ENCODE measurements at places on chromosomes 5 and 9.

- DNase-seq: no peak
Measured at GRCh38 chr9:133103987-133104505, 17.0 kb downstream of the RALGDS start.

GRCh38 chr5:15522187-15522520 lies 22.2 kb downstream of the FBXL7 start:
- DNase-seq: no peak

DNA sequence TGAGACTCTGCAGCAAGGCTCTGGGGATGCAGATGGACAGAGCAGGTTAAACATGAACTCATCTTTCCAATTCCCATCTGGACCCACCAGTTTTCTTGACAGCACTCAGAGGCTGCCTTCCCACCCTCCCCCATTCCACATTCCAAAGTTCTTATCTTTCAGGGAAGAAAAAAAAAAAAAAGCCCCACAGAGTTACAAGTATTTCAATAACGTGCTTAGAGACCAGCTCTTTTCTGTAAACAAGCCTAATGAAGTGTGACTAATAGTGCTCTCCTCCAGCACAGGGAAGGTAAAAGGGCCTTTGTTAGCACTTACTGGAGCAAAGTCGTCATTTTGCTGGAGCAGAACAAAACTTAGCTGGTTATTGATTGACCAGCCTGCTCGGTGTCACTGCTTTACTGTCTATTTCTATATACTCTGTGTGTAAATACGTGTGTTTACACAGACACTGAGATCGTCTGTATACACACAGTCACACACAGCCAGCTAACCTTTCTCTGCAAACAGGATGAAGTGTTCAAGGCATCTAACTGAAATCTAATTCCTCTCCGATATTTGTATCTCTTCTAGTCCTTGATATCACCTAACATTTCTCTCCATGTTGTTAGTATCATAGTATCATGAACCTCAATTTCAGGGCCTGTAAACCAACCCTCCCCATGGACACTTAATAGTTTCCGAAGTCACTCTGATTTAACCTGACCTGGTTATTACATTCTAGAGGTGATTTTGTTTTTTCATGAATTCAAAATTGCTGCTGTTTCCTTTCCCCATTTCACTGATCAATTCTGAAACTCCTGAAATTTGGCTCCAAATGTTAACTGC lies 84.9 kb downstream of the ZNF608 start:
- DNase-seq: no peak

- no peak for DNase-seq
Measured at GRCh38 chr5:147956064-147956841, 49.9 kb upstream of the C5orf46 start.

GRCh38 chr5:124021776-124022175 lies 509.8 kb downstream of the CSNK1G3 start:
- DNase-seq: no peak

DNA sequence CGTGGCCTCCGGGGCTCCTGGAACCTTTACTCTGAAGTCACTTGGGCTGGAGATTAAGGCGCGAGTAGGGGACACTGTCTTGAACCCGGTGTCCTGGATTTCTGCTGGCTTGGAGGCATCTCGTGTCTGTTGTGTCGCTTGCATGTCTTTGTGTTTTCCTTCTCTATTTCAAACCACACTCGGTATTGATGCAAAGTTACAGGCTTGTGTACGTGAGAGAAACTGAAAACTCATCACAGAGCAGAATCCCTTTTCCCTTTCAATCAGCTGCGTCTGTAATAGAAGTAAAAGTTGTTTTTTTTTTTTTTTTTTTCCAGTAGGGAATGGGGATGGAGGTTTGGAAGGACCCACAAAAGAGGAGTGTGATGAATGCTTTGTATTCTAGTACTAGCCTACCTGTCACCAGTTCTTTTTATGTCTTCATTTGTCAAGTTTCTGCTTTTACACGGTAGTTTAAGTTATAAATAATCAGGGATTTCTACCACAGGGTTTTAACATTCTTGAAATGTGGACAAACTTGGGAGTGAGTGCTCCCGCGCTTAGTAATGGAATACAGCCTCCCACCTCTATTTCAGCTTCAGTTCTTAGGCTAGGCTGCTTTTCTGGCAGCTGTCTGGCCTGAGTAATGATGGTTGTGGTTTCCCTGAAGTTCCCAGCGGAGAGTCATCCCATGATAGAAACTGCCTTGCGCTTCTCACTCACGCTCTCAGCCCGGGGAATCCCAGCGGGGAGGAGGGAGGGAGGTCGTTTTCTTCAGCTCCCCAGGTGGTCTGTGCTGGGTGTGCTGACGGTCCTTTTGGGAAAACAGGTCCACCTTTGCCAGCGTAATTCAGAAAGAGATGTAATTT lies 763 bp downstream of the TJP2 start:
- DNase-seq: peak; percentile 67

- DNase-seq: no peak
Measured at GRCh38 chr9:24502206-24502937, 43.3 kb downstream of the IZUMO3 start.

- no peak for DNase-seq
Measured at GRCh38 chr9:113803811-113804589, 72.1 kb upstream of the ZNF618 start.

- DNase-seq: no peak
Measured at GRCh38 chr9:82989929-82990328, 73.0 kb downstream of the RASEF start.

DNA sequence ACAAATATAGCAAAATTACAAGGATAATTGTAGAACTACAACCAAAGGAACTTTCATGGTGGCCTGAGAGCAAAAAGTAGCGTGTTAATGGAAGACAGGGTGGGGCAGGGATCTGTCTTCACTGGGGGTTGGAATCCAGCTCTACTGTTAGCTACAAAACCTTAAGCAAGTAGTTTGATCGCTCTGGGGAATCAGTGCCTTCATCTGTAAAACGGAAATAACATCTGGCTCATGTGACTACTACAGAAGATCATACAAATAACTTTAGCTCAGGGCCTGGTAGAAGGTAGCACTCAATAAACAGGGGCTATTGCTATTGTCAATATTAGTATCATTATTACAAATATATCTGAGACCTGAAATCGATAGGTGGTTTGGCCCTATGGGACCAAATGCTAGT lies 40.4 kb downstream of the ZNF608 start:
- no peak for DNase-seq

DNA sequence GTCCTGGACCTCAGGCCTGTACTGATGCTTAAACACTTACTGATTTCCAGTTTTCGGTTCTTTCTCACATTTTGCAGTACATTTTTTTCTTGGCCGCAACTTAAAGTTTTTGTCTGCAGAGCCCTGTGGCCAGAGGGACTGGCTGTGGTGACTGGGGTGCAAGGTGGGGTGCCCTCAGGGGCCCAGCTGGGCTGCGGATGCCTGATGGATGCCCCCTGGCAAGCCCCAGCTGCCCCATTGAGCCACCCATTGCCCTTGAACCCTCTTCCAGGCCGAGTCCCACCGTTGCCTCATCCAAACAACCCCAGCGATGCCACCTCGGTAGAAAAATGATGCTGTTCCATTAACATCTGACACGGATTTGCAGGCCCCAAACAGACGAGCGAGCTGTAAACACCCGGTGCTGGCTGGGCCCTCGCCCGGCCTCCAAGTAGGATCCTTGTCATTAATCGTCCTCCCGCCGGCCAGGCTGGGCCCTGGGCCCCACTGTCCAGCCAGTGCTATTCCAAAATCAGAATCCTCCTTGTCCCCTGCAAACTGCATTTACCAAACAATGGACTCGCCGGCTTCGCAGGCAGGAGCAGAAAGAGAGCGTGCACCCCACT lies 107.9 kb downstream of the PHF2 start:
- no peak for DNase-seq

DNA sequence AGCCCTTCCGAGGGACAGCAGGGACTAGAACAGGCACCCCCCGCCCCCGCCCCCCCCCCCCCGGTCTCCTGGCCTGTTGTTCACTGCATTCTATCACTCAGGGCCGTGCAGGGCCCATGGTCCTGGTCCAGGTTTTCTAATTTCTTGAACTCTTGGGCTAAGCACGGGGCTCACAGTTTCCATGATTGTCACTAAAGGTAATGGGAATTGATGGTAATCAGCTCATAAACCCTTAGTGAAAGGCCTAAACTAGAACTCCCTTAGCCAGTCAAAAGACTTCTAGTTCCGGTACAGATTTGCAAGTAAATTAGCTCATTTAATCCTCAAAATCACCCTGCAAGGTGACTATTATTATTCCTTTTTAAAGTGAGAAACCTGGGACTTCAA lies 14.7 kb upstream of the PWWP2A start:
- no peak for DNase-seq

- no peak for DNase-seq
Measured at GRCh38 chr9:70013598-70014196, 30.0 kb upstream of the MAMDC2 start.

DNA sequence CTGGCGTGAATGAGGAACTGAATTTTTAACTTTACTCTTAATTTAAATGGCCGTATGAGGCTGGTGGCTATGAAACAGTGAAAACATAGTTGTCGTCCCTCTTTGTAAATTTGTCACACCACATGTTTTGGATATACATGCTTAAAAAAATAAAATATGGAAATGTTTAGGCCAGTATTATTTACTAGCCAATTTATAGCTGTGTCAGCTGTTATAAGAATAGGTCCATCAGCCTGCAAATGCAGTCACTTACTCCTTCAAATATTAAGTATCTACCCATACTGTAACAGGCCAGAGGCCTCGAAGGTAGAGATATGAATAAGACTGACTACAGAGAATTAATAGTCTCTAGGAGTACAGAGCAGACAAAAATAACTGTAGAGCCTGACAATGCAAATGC lies 30.0 kb downstream of the NR6A1 start:
- no peak for DNase-seq

GRCh38 chr9:131719262-131719908 lies 20.5 kb downstream of the RAPGEF1 start:
- DNase-seq: no peak

GRCh38 chr5:30387974-30388632 lies 805.4 kb upstream of the CDH6 start:
- DNase-seq: no peak

GRCh38 chr5:18114151-18114757 lies 480.0 kb downstream of the TAF11L14 start:
- DNase-seq: no peak

DNA sequence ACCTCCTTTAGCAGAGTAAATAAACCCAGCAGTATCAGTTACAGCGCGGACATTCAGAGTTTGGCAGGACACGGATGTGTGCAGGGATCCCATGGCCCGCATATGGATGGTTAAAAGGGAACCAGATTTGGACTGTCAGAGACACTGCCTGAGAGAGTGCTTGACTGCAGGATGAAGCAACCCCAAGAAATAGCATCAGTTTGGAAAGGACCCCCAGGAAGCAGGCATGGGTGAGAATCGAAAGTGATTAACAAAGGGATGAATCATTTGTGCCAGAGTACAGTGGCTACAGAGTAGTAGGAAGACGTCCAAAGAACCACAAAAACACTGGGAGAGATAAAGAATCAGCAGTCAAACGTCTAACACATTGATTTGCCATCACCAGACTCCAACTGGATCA lies 5.5 kb downstream of the C7 start:
- no peak for DNase-seq

DNA sequence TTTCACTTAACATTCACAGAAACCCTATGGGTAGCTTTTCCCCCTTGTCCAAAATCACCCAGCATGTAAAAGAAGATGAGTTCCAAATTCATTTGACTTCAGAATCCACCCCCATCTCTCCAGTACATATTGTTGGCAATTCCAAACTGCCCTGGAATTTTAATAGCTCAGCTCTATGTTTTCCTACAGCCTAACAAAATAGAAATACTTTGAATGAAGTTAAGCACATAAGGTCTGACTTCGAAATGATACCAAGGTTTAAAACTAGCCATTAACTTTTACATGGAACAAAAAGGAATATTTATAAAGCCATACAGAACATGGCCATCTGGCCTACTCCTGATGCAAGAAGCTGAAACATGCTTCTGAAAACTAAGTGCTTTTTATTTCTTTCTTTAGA lies 634.3 kb downstream of the PDE4D start:
- no peak for DNase-seq

GRCh38 chr9:89655990-89656657 lies 51.3 kb downstream of the GADD45G start:
- DNase-seq: no peak

- DNase-seq: no peak
Measured at GRCh38 chr9:123040801-123041200, 7.3 kb downstream of the GPR21 start.

GRCh38 chr5:109691996-109692395 lies 2.3 kb downstream of the MAN2A1 start:
- no peak for DNase-seq

DNA sequence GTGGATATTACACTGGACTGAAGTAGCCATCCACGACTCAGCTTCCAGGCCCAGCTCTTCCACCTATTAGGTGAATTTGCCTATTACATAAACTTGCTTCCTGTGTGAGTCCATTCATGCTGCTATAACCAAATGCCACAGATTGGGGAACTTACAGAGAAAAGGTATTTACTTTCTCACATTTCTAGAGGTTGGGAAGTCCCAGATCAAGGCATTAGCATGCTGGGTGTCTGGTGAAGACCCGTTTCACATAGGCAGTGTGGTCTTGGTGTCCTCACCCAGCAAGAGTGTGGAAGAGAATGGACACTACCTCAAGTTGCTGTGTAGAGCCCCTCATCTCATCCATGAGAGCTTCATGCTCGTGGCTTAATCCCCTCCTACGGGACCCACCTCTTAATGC lies 282.6 kb downstream of the IRX1 start:
- no peak for DNase-seq

DNA sequence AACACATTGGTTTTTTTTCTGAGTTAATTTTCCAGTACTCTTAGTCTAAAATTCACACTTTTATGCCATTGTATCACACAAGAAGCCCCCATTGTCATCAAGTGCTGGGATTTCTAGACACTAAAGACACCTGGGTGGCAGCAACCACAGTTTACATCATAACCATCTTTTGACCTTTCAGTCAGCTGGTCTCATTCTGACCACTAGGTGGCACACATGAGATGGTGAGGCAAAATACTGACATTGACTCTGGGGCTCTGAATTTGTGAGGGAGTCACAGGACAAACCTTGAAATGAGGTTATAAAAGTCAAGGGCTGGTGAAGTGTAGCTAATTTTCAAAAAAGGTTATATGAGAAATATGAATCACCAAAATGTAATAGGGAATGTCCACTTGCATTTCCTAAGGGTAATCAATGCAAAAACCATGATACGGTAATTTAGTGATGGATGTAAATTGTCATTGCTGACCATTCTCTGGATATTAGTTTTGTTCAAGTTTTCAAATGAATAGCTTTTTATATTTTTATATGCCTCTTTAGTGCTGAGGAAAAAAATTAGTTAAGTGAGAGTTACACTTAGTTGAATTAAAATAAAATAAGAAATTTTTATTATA lies 229.4 kb downstream of the DMAC1 start:
- DNase-seq: peak; percentile 73

- DNase-seq: no peak
Measured at GRCh38 chr9:38391278-38392118, 1.0 kb upstream of the ALDH1B1 start.
